ENCODE measurements at places on chromosomes 6 and 20. TPM values are rescaled to one million over a fixed set of nuclear protein-coding genes. Genes with fewer than 3 reads are reported as not detected.

GABRR2 gene
- total RNA-seq, result 0.73 TPM

TP53TG5 gene
- total RNA-seq, result 1.2 TPM

TGM3 gene
- total RNA-seq, result not detected

ADGRF1 gene
- 70.0 TPM for total RNA-seq

All from ureter (tissue), 1 donor.